ENCODE measurements at places on chromosomes 4 and X. TPM values are rescaled to one million over a fixed set of nuclear protein-coding genes. Genes with fewer than 3 reads are reported as not detected.

Gene KLB
- total RNA-seq = 0.30 TPM

Gene FAM50A
- total RNA-seq = 17.9 TPM

Gene NKX6-1
- total RNA-seq = 5.2 TPM

Gene DDIT4L
- total RNA-seq = 4.8 TPM

Gene GAGE12H
- total RNA-seq = not detected

Gene SLC10A6
- total RNA-seq = 0.66 TPM

Gene NCAPG
- 22.2 TPM for total RNA-seq

All from spinal cord (tissue), 10 donors.